Lower lobe of right lung (tissue), 2 donors: ENCODE measurements at places on chromosomes 12 and 14. TPM values are rescaled to one million over a fixed set of nuclear protein-coding genes. Genes with fewer than 3 reads are reported as not detected.

GRCh38 chr12:29160230-29160629, 11.2 kb downstream of the FAR2 start:
- peak overlapping the region; percentile 46 for H3K27ac ChIP-seq
- H3K4me3 ChIP-seq = no peak overlapping the region
- DNase-seq = no peak
- H3K27me3 ChIP-seq = no peaks in the 10 kb centered on the region
- no peaks in the 10 kb centered on the region for H3K36me3 ChIP-seq

DNA sequence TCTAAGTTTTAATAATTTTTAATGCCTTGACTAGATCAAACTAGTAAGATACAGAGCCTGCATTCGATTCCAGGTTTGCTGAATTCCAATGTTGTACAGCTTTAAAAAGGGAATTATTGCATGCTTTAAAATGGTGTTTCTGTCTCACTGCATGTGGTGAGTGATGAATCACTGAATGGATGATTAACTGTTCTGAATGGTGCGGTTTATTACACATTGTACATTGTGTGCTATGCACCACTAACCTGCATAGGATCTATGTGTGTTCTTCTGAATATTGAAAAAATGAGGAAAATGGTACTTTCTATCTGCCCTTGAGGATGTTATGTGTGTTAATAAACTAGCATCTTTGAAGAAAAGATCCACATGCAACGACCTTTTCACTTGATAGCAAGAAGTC, 231.7 kb downstream of the NRXN3 start:
- no peak for DNase-seq
- H3K4me3 ChIP-seq = no peak overlapping the region
- no peaks in the 10 kb centered on the region for H3K4me1 ChIP-seq
- H3K36me3 ChIP-seq = no peaks in the 10 kb centered on the region
- no peaks in the 10 kb centered on the region for H3K27me3 ChIP-seq

DNA sequence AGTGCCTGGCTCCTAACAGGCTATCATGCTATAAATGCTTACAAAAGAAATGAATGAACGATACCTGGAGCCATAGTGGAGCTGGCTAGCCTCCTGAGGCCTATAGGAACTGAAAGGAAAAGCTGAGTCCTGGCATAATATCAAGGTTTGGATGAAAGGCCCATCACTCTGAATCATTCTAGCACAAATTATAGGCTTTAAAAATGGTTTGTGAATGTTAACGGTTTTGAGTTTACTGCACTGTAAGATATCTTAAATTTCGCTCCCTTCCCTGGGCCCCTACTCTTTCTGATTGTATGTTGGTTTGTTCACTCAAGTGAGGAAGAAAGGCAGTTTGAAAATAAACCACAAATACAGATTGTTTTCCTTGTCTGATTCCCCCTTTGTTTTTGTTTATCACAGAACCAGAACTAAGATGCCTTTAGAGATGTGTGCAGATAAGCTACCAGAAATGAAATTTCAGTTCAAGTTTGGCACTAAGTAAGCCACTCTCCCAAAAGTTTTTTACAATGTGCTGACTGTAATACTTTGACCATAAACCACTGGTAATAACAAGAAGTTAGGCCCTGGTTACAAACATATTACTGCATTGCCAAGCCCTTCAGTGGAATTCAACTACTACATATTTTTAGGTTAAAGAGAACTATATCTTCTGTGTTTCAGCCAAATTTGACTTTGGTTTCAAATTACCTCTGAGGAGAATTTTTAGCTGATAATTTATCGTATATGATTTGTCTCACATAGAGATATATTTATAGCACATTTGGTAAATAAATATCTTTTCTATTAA, 89.5 kb downstream of the ALX1 start:
- H3K27me3 ChIP-seq = no peaks in the 10 kb centered on the region
- H3K4me1 ChIP-seq = no peaks in the 10 kb centered on the region
- no peak overlapping the region for H3K4me3 ChIP-seq
- no peaks in the 10 kb centered on the region for H3K36me3 ChIP-seq
- H3K27ac ChIP-seq = no peak overlapping the region
- DNase-seq = no peak

DNA sequence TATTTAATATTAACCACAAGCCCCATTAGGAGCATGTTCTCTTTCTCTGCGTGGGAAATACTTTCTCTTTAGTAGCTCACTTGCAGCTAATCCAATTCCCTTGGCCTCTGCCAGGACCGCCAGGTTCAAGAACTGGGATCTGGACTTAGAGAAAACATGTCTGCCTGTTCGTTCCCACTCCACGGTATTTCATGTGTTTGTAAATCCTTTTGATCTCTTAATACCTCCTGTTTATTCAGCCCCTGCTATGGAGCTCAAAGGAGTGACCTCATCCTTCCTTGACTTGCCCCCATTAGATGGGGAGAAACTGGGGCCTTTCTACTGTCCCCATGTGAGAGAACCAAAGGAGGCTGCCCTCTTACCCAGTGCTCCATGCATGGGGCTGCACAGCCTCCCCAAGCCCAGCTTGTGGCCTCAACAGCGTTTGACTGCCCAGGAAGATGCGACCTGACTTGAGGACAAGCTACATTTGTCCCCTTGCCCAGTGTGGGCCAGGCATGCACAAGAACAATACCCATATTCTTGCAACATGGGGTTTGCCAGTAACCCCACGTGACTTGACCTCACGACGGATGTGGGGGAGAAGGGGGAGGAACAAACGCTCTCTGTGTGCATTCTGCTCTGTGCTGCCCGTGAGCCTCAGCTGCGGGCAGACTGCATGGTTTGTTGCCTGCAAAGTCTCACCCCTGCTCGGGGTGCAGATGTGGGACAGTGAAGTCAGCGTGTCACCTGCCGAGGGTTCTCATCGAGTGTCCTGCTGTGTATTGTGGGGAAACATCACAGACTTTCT, 30.3 kb downstream of the CD9 start:
- DNase-seq = peak; percentile 79
- peak overlapping the region; percentile 83 for H3K27ac ChIP-seq
- no peaks in the 10 kb centered on the region for H3K27me3 ChIP-seq
- H3K36me3 ChIP-seq = peaks cover 64% of the 10 kb centered on the region
- H3K4me3 ChIP-seq = no peak overlapping the region

GRCh38 chr14:47857646-47858045, 182.2 kb upstream of the MDGA2 start:
- no peak for DNase-seq
- no peaks in the 10 kb centered on the region for H3K36me3 ChIP-seq
- H3K4me1 ChIP-seq = no peaks in the 10 kb centered on the region
- no peak overlapping the region for H3K4me3 ChIP-seq
- no peaks in the 10 kb centered on the region for H3K27me3 ChIP-seq
- no peak overlapping the region for H3K27ac ChIP-seq

GRCh38 chr12:65106948-65107347, 14.2 kb downstream of the WIF1 start:
- no peak overlapping the region for H3K4me3 ChIP-seq
- DNase-seq = no peak
- no peak overlapping the region for H3K27ac ChIP-seq
- no peaks in the 10 kb centered on the region for H3K27me3 ChIP-seq
- H3K4me1 ChIP-seq = no peaks in the 10 kb centered on the region
- no peaks in the 10 kb centered on the region for H3K36me3 ChIP-seq

PLEKHD1 gene
- 0.47 TPM for total RNA-seq

SCAF11 gene
- total RNA-seq = 129 TPM

TAS2R13 gene
- total RNA-seq = 0.92 TPM
